ENCODE measurements at places on chromosomes 1 and 21.

GRCh38 chr1:183630748-183631147 is 4.8 kb downstream of the ARPC5 start:
- no peak for DNase-seq

- no peak for DNase-seq
Measured at GRCh38 chr1:209199822-209200221, 383.7 kb upstream of the CAMK1G start.

DNA sequence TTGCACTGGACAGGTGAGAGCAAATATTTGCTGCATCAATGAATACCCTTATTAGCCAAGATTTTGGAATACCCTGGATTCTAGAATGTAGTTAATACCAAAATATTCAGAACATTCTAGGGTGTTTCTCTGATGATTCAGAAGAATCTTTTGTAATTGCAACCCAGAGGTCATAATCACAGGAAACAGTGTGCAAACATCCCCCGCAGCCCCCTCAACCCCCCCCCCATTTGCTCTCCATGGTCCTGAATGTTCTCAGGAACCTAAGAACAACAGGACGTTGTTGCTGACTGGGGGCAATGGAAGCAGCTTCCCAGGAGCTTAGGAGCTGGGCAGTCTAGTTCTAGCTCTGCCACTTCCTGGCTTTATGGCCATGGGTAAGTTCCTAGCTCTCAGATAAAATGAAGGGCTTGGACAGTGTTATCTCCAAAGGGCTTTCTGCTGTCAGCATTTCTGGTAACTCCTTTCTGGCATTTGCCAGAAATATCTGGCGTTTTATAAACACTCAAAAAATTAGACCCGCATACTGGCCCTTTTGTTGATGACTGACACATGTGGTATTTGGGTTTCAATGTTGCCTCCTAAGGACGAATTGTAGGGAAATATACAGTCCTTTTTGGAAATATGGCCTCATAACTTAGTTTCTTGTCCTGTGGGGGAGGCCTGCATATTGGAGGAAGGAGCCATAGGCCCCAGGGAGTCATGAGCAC is 178.6 kb downstream of the RRAGC start:
- peak; percentile 55 for DNase-seq

GRCh38 chr21:46570119-46570518 is 34.8 kb downstream of the S100B start:
- DNase-seq = no peak

- no peak for DNase-seq
Measured at GRCh38 chr1:200258447-200259375, 151.1 kb downstream of the ZNF281 start.

DNA sequence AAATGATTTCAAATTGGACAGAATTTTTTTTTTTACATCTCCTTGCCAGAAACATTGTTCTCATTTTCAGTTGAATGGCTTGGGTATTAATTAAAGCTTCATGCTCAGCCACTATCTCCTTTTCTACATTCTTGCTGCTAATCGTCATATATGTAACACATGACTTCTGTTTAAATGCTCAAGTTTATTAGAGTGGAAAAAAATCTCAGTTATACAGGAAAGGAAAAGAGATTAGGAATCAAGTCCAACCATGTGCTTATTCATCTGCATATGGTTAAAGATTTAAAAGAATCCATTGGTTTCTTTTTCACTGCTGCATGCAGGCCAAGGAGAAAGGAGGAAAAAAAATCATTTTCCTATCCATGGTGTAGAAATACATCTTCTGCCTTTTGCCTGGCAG is 47.3 kb upstream of the CNN3 start:
- no peak for DNase-seq

DNA sequence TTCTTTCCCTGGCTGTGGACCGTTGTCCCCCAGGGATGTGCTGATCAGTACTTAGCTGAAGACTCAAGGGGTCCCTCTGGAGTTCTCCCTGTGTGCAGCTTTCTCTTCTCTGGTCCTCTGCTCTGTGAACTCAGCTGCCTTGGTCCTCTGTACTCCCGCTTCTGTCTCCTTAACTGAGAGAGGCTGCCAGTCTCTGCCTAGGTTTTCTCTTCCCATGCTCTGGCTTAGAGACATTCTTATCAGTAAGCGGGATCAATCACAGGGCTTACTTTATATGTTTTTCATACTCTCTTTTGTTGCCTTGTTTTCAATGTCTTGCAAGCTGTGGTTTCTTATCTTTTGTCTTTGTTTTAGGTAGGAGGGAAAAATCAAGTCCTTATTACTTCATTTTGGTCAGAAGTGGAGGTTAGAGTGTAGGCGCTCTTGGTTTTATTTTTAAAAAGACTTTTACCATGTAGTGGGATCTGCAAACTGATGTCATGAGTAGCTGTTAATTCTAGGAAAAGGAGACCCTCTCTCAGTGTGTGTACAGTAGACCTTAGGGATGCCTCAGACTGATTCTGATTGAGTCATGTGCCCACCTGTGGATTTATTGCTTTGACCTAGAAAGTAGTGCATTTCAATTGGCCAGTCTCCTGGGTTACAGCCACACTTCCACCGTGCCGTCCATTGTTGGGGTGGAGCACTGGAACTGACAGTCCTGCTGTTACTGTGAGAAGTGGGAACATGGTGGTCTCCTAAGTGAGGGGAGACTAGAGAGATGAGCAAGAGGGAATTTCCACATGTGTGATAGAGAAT is 46.6 kb downstream of the TTC3 start:
- peak; percentile 5 for DNase-seq

DNA sequence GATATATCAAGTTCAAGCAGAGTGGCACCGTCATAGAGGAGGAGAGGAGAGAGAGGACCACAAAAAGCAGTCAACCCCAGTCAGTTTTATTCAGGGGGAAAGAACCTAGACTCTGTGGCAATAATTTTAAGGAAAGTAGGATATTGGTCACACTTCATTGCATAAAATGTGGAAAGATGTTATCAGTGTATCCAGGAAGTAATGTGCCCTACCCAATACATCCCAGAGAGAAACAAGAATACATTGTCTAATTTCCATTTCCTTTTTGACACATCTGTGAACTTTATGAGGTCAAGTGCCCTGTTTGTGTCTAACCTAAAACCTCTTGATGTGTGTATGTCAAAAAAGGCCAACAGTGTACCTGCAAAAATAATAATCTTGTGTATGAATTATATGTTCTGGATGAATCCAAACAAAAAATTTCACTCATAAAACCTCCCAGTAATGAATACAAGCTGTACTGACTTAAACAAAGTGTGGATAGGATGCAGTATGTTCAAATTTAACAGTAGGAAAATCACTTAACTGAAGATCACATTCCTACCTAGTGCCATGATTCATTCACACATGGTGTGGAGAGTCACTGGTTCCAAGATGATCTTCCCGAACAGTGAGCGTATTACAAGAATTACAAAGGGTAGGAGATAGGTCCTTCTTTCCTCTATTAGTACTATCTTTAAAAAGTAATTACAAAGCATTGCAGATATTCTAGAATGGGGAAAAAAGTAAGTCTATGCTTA is 712.1 kb upstream of the CXADR start:
- DNase-seq = no peak
